ENCODE measurements at places on chromosomes 16 and 17.

GRCh38 chr16:54027558-54027957 lies 259.0 kb downstream of the IRX3 start:
- DNase-seq: no peak

DNA sequence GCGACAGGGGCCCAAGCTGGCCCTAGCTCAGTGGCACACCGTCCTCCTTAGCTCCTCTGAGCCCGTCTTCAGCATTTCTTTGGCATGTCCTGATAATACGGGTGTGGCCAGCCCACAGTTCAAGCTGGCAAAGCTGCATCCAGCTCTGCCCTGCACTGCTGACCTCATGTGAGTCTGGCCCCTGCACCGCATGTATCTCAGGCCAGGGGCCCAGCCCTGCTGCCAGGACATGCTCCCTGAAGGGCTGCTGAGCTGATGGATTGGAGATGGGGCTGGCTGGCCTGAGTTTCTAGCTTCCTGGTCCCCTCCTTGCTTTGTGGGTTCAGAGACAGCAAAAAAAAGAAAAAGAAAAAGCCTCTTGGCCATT lies 2.4 kb downstream of the DOC2B start:
- no peak for DNase-seq

GRCh38 chr17:72244494-72244893 lies 123.7 kb downstream of the SOX9 start:
- DNase-seq: no peak

- no peak for DNase-seq
Measured at GRCh38 chr17:45836047-45837044, 8.3 kb upstream of the SPPL2C start.

DNA sequence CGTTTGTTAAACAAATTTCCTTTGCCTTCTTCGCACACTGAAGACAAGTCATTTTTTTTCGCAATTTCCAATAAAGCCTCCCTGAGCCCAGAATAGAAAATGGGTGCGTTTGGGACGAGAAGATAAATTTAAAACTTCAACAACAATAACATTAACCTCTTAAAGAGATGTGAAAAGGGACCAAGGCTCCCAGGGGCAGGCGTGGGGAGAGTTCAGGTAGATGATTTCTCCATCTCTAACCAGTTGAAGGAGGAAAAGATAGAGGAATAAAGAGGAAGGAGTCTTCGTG lies 1.3 kb upstream of the HOXB4 start:
- no peak for DNase-seq

- DNase-seq: no peak
Measured at GRCh38 chr16:87040169-87041117, 276.7 kb downstream of the C16orf95 start.

GRCh38 chr16:84891149-84891795 lies 71.5 kb downstream of the CRISPLD2 start:
- no peak for DNase-seq

DNA sequence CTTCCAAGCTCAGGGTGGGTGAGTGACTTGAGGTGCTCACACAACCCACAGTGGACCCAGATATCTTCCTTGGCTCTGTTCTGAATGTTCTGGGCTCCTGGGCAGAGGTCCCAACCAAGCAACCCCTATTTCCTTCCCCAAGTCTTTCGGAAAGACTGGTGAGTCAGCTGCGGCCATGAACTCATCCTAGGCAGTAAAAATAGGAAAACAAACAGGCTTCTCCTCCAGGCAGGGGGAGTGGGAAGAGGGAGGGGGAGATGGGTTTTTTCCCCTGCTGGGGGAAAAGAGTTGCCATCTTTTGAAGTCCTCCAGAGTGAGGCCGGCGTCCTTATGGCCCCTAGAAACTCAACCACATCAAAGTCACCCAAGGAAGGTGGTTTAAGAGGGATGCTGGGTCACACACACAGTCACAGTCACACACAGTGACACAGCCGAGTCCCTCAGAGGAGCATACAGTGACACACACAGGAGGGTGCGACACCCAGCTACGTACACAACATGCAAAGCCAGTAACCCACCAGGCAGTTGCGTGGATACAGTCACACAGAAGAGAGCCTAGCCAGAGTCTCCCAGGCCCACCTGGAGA lies 16.0 kb upstream of the DLX4 start:
- DNase-seq: no peak

DNA sequence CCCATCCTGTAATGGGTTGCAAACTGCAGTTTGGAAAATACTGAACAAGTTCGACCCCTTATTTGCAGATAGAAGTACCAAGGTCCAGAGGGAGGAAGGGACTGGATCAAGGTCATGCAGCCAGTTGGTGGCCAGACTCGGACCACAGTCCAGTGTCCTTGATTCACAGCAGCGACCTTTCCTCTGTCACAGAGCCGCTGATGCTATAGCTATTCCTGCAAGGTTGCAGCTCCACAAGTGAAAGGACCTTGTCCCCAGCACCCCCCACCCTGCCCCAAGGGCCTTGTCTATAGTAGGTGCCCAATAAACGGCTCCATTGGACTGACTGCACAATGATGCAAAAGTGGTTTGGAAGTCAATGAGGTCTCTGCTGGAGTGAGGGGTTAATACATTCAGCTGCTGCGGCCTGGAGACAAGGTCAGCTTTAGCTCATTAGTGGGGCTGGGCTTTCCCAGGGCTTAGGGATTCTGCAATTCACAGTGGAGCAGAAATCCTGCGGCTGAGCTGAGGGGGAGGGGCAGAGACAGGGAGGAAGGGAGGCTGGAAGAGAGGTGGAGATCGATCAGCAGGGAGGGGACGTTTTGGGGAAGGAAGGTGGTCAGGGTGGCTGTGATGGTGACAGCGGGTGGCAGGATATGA lies 13.4 kb upstream of the CRHR1 start:
- peak; percentile 87 for DNase-seq

- no peak for DNase-seq
Measured at GRCh38 chr16:80996688-80997138, 10.0 kb downstream of the CMC2 start.

DNA sequence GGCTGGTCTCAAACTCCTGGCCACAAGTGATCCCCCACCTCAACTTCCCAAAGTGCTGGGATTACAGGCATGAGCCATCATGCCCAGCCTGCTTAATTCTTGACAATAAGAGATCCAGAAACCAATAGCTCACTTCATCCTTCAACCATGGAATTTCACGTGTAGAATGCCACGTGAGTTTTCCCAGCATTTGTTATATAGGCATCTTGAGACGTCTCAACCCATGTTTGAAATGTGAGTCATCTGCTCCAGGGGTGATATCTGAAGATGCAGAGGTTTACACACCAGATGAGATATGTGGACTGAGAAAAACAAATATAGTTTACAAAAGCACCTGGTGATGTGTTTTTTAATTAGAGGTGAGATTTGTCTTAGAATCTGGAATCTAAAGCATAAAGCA lies 7.1 kb downstream of the TEKT3 start:
- DNase-seq: no peak

DNA sequence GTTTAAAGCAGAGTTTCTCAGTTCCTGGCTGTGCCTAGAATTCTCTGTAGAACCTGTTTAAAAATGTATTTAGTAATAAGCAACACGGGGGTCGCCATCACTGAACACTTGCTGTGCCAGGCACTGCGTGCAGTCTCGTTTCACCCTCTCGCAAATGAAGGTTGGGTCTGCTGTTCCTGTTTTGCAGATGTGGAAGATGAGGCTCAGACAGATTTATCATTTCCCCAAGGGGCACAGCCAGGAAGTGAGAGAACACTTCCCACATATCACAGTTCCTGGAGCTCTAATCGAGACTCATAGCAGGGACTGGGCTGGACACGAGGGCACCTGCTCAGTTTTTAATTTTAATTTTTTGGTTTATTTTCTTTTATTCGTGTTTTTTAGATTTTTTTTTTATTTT lies 122.7 kb downstream of the ABCC6 start:
- DNase-seq: no peak

- peak; percentile 45 for DNase-seq
Measured at GRCh38 chr17:16962804-16963203, 9.1 kb downstream of the TNFRSF13B start.

DNA sequence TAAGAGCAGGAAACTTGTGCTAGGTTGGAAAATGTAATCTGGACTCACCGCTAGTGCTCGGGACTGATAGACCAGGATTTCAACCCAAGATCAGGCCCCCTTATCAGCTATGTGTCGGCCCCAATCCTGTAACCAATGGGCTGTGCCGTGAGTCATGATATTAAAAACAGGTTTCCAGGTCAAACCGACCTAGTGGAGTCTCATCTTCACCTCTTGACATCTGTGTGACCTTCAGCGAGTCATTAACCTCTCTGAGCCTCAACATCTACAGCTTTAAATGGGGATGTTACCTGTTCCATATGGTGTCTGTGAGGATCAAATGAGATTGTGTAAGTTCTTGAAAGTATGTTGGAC lies 512 bp downstream of the PMM2 start:
- DNase-seq: no peak

DNA sequence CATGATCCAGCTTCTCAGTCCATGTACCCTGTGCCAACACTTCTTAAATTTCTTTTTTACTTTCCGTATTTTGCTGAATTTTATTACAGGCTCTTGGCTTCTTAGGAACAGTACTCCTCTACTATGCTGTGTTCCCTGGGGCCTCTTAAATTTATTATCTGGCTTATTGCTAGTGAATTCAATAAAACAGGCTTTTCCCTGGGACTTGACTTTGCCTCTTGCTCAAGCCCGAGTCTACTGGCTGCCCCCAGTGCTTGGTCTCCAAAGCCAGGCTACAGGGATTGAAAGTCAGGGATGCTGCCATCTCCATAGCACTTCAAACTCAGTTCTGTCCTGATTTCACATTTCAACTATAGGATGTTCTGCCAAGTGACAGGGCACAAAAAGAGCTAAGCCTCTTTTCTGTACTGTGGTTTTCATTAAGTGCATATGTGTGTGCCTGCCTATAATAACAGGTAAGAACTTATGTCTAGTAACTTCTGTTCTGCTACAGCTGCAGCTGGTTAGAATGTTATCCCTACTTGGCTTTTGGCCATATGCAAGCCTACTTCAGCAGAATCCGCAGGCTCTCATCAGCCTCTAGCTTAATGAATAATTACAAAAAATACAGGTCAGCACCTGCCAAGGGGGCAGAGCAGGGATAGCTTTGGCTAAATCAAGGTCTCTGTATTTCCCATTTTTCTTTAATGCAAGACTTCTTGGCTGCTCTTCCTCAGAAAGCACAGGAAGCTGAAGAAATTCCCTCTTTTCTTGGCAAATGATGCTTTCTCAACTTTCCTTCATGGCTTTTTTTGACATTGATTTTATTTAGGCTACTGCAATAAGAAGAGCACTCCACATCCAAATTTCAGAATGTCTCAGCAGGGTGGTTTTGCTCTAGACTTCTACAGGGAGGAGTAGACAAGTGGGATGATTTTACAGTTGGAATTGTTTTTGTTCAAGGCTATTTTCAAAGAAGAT lies 8.2 kb downstream of the FAM20A start:
- no peak for DNase-seq

GRCh38 chr17:79621151-79621943 lies 10.5 kb upstream of the RBFOX3 start:
- DNase-seq: peak; percentile 45

DNA sequence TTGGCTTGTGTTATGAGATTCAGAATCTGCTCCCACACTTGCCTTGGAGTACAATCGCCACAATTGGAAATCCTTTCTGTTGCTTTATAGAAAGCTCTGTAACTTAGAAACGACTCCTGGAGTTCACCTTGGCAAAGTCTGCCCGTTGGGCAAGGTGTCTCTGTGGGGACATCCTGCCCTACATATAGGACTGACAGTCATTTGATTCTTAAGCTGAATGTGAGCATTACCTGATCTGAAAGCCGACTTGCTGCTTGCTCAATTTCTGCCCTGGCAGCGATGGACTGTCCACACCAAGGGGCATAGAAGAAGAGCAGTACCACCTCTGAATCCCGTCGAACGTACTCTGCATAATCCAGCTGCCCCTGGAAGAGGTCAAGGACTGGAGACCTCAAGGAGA lies 6.9 kb downstream of the TXNDC11 start:
- DNase-seq: no peak

DNA sequence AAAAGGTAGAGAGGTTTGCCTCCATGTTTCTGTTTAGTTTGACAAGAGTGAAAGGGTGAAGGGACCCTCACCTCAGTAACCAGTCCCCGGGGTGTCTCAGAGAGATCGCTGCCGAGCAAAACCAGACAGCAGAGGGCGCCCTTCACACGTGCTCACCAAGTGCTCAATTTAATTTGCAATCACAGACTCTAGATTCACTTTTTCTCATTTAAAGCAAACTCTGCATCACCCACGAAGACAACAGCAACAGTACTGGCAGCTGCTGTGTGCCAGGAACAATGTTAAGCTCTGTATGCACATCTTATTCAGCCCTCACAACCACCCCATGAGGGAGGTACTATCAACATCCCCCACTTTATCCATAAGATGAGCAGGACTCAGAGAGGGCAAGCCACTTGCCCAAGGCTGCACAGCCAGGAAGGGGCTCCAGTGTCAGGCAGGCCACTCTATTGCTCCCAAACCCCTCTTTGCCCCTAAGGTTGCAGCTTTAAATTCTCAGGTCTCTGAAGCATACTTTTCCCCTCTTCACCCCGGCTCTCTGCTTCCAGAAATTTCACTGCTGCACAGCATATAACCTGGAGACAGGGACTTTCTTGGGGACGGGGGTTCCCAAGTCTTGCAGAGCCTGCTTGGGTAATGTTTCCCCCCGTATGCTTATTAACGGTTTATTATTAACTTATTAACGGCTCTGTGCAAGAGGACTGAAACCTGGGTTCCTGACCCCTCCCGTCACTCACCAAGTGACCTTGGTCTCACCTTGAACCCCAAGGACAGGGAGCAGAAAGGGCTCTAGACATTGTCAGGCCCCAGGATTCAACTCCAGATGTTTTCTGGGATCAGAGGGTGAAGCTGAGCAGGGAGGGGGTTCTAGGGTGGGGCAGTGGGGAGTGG lies 70.9 kb downstream of the CNGB1 start:
- DNase-seq: peak; percentile 76

- peak; percentile 74 for DNase-seq
Measured at GRCh38 chr17:39738983-39739884, 1.5 kb downstream of the GRB7 start.

DNA sequence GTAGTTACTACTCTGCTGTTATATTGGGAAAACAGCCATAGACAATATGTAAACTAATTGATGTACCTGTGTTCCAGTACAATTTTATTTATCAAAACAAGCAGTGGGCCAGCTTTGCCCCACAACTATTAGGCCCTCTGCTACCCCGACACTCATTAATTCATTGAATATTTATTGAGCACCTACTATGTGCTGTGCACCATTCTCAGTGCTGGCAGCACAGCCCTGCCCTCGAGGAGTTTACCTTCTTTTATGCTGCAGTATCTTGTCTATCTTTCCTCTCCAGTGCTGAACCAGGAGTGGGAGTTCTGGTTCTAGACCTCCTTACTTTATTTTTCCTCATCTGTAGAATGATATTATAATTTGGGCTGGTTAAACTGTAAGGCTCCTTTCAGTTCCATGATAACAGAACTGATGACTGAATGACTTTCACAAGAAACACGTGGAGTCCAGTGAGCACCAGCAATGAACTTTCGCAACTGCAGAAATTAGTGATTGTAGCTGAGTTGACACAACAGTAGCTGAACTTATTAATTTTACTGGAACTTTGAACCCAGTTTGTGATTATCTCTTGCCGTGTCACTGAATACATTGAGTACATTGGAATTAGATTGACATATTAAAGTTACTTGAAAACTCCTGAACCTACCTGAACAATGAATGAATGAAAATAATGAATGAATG lies 2.4 kb downstream of the GOSR2 start:
- DNase-seq: no peak

- DNase-seq: no peak
Measured at GRCh38 chr17:40475234-40475908, 26.1 kb downstream of the TNS4 start.

GRCh38 chr16:74472540-74472939 lies 51.3 kb upstream of the CLEC18B start:
- DNase-seq: no peak

- DNase-seq: peak; percentile 79
Measured at GRCh38 chr17:73196500-73196899, 3.6 kb downstream of the COG1 start.
